IMR-90 (cell line): ENCODE measurements at places on chromosomes 13 and 19. TPM values are rescaled to one million over a fixed set of nuclear protein-coding genes. Genes with fewer than 3 reads are reported as not detected.

Gene PTGIR
- total RNA-seq, result 0.54 and 0.56 TPM in 2 replicates

Gene GNA15
- total RNA-seq, result 0.18 and 0.28 TPM in 2 replicates

- DNase-seq, result no peak
These were observed 386 bp downstream of the GIPR start for GRCh38 chr19:45668342-45668871.

- no peak for DNase-seq
These were observed 2.1 kb upstream of the PTPRS start for GRCh38 chr19:5342573-5343201.

Gene ARRDC5
- not detected in 2 replicates for total RNA-seq

Gene CEBPG
- 14.3 and 21.1 TPM in 2 replicates for total RNA-seq

DNA sequence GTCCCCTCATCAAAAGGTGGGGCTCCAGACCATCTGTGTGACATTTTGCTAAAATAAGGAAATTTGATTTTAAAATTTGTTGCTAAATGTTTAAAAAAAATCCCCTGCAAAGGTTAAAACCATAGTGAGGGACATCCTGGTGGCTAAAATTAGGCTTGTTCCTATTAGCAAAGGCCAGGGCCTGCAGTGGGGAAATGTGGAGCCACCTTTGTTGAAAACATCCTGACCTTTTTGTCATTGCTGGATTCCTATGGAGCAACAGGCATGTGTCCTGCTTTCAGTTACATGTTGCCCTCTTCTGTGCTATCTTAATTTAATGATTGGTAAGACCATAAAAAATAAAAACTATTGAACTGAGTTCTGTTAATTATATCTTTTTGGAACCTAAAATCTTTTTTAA, 524.3 kb downstream of the KCTD12 start:
- no peak for DNase-seq

DNA sequence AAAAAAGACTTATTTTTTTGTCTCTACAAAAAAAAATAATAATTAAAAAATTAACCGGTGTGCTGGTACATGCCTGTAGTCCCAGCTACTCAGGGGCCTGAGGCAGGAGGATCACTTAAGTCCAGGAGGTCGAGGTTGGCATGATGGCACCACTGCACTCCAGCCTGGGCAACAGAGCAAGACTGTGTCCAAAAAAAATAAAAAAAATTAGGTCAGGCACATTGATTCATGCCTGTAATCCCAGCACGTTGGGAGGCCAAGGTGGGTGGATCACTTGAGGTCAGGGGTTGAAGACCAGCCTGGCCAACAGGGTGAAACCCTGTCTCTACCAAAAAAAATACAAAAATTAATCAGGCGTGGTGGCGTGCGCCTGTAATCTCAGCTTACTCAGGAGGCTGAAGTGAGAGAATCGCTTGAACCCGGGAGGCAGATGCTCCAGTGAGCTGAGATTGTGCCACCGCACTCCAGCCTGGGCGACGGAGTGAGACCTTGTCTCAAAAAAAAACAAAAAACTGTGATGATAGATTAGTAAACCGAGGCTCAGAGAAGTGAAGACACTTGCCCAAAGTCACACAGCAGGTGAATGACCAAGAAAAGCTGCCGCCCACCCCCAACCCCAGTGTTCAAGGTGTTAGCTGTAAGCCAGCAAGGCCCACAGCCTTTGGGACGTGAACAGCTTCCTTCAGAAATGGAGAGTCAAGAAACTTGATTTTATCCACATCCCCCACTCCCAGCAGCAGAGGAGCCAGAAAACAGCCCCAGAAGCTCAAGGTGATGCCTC, 9.4 kb downstream of the RNU6-9 start:
- DNase-seq, result no peak

DNA sequence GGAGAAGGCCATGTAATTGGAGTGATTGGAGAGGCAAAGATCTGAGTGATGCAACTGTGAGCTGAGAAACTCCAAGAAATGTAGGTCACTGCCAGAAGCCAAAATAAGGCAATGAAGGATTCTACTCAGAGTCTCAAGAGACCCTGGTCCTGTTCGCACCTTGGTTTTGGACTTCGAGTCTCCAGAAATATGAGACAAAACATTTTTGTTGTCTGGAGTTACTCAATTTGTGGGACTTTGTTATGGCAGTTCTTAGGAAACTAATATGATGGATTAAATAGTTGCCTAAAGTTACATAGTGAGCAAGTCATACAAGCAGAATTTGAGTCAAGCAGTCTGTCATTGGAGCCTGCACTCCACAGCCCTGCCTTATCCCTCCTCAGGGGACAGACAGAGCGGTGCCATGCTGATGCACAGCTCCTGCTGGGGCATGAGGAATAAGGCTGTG, 104.2 kb downstream of the ITGBL1 start:
- peak; percentile 7 for DNase-seq

Gene CGB3
- total RNA-seq, result not detected in 2 replicates

GRCh38 chr13:110037925-110038573, 251.7 kb upstream of the IRS2 start:
- no peak for DNase-seq

Gene IGFL1
- not detected in 2 replicates for total RNA-seq

GRCh38 chr19:47897861-47898260, 11.7 kb upstream of the SULT2A1 start:
- DNase-seq, result no peak

Gene MYPOP
- total RNA-seq, result 0.28 and 0.36 TPM in 2 replicates
